ENCODE measurements at places on chromosomes 12 and 14.

DNA sequence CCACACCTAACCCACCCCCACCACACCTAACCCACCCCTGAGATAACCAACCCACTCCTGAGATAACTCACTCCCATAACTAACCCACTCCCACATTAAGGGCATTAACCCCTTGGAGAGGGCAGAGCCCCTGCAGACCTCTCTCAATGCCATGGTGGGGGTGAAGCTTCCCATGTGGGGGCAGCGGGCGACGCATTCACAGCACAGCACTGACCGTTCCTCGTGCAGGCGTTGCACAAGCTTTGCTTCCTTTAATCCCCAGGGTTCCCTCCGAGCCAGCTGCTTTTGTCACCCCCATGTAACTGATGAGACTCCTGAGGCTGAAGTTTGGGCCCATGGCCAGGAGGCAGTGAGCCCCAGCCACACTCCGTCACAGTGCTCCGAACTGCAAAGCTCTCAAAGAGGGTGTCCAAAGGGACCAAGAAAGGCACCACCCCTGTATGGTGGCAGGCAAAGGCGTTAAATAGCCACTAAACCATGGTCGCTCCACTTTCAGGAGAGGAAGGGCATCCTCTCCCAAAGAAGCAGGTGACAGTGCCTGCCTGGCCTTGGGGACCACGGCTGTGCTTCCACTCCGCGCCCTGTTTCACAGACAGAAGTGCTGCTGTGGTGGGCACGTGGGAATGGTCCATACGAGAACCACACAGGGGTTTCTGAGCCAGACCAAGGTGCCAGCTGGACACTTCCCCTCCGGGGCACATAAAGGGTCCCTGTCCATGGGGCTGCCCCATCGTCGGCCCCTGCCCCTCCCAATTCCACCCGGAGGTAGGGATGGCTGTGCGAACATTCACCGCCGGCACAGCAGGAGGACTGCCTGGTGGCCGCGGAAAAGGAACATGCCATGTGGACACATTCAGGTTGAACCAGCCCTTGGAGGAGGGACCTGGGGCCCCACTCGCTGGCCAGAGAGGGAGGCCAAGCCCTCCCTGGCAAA, 28.3 kb downstream of the GALNT9 start:
- DNase-seq = no peak

DNA sequence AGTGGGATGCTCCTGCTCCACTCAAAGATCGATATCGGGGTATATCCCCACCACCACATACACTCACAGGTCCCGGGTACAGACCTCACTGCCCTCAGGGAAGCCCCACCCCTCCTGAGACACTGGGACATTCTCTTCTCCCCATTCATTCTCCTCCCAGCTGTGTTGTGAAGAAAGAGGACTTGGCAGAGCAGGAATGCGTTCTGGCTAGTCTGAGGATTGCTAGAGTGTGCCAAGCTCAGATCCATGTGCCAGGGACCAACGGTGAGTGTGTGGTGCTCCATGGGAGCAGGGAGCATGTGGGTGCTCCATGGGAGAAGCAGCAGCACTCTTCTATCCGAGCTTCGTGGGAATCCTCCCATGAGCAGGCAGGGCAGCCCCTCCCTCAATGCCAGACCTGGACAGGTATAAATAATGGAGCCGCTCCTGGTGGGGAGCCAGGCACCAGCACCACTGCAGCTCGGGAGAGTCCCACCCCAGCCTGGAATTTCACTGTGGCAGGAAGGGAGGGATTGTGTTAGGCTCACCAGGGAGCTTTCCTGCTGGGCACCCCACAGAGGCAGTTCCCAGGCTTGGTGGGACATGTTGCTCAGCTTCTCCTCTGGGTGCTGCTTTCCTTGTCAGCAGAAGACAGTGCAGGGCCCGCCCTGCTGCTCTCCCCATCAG, 2.3 kb upstream of the KRT5 start:
- no peak for DNase-seq

DNA sequence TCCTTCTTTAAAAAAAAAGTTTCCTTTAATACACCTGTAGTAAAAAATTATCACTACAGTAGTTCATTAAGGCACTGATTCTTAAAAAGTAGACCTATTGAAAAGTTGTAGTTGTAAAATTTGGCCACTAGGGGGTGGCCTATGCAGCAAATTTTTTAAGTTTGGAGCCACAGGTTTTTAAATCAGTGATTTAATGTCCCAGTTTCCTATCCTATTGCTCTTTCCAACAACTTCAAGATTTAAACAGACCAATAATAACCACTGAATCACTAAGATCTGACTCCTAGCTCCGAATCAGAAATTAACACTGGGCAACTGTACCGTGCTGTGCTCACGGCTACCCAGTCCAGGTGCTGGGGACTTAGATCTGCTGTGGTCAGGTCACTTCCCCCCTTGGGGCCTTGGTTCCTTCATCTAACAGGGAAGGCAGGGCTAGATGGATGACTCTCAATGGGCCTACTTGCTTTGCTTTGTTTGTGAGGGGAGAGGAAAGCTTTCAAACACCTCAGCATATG, 279.3 kb downstream of the MED13L start:
- no peak for DNase-seq

GRCh38 chr14:20446889-20447288, 7.7 kb downstream of the OSGEP start:
- DNase-seq = no peak

DNA sequence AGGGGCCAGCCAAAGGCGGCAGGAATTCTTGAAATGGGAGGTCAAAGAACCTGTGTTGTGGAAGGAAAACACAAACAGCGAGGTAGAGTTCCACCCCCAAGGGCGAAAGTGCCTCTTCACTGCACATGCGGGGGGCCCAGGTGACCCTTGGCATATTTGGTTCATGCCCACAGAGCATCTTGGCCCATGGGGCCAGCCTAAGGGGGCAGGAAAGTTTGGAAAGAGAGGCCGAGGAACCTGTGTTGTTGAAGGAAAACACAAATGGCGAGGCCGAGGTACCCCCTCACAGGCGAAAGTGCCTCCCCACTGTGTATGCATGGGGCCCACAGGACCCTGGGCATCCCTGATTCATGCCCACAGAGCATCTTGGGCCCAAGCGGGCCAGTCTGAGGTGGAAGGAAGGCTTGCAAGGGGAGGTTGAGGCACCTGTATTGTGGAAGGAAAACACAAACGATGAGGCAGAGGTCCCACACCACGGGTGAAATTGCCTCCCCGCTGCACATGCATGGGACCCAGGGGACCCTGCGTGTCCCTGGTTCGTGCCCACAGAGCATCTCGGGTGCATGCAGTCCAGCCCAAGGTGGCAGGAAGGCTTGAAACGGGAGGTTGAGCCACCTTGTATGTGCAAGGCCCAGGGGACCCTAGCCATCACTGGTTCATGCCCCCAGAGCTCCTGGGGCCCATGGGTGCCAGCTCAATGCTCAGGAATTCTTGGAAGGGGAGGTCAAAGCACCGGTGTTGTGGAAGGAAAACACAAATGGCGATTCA, 384.1 kb downstream of the ALG10 start:
- DNase-seq = no peak

DNA sequence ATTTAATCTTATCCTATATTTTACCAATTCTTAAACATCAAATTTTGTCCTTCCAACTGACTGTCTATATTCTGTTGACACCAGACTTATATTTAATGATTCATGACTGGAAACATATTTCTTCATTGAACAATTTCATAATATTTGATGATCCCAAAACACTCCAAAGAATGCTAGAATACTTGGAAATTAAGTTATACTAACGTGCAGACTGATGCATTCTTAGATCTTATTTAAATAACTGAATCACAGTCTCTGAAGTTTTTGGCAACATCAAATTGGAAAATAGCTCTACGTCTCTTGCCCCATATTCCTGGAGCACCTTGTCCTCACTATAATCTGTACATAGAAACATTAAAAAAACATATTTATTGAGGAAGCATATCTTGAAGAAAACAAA, 127.4 kb downstream of the HMGA2 start:
- no peak for DNase-seq

DNA sequence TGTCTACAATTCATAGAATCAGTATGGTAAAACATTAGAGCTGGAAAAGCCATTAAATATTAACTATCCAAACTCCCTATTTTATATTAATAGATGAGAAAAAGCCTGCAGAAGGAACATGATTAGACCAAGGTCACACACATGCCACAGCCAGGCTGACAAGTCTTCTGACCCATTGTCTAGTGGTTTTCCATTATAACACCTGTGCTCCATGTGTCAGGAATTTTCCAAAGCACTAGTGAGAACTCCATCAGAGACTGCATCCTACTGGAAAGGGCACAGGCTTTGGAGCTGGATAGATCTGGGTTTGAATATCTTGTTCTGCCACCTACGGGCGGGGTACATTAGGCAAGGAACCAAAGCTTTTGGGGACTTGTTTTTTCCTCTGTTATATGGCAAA, 325.5 kb downstream of the RAD51B start:
- DNase-seq = no peak

DNA sequence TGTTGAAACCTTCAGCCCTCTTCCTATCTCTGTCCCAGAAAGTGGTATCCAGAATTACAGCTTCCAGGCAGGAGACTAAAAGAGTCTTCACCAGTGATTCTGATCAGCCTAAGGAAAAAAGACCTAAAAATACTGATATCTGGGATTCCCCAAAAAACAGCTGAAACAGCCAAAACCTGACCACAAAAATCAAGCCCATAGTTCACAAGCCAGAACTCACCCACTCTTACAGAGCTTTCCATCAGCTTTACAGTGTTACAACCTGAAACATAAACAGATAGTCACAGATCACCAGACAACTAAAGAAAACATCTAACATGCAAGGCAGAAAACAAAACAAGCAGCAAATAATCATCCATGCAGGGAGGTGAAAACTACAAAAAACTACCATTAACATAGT, 26.0 kb upstream of the TSPAN8 start:
- DNase-seq = no peak

GRCh38 chr12:14473707-14474287, 93.9 kb downstream of the PLBD1 start:
- no peak for DNase-seq

DNA sequence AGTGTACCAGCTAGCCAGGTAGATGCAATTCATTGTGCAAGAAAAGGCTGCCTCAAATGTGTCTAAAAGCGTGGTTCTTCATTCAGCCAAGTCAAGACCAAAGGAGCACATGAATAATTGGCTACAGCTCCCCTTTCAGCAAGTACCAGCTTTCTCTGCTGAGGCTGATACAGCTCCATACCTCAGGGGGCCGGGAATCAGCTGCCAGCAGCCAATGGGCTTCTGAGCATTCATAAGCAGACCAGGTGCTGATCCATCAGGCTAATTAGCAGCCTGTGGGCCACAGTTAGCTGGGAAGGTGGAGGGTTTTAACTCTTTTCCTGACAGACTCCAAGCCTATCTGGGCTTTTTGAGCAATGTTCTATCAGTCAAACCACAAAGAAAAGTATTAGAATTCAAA, 264.7 kb downstream of the APAF1 start:
- DNase-seq = no peak

DNA sequence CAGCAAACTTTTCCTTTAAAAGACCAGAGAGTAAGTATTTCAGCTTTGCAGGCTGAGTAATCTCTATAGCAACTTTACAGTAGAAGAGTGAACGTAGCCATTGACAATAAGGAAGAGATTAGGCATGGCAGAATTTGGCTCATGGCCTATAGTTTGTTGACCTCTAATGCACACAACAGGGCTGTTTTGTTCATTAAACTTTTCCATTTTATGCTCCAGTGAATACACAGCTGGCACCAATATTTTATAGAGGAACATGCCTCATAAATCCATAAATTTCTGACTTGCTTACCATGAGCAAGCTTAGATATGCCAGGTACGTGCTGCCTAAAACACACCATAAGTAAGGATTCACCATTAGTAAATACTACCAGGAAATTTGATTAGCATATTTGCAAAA, 609.0 kb upstream of the STXBP6 start:
- no peak for DNase-seq

- DNase-seq = no peak
These were observed 132.7 kb upstream of the USP15 start for GRCh38 chr12:62127516-62127915.

DNA sequence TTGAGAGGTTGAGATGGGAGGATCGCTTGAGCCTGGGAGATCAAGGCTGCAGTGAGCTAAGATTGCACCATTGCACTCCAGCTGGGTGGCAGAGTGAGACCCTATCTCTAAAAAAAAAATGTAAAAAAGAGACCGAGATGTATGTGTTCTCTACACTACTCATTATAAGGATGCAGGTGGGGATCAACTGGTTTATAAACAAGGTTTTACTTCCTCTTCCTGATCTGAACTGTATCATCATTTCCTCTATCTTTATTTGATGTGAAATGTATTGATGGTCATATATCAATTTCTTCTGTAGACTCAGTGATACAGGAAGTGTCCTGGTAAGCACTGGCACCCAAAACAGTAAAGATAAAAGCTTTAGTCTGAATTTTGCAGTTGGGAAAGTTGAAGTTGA, 20.1 kb upstream of the USP44 start:
- no peak for DNase-seq

DNA sequence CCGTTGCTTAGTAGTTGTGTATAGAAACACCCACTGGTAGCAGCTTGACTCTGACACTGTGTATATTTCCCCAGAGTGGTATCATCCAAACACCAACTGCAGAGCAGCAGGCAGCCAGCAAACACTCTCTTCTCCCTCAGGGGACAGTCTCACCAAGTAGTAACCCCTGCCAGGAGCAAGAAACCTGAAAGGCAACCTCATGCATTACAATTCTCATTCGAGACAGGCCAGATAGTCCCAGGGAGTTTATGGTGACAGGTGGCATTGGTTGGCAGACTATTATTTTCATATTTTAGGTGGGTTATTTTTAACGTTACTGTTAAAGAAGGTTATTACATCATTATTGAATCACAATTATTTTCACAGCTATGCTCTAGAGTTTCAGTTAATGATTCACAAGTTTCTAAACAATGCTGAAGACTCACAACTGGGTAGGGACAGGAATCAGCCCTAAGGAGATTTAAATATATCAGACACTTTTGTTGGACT, 222.8 kb downstream of the EGLN3 start:
- no peak for DNase-seq

DNA sequence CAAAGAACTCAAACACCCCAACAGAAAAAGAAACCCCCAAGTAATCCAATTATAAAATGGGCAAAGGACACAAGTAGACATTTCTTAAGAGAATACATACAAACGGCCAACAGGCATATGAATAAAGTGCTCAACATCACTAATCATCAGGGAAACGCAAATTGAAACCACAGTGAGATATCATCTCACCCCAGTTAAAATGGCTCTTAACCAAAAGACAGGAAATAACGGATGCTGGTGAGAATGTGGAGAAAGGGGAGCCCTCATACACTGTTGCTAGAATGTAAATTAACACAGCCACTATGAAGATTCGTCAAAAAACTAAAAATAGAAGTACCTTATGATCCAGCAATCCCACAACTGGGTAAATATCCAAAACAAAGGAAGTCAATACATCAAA, 52.4 kb downstream of the CLMN start:
- no peak for DNase-seq

- DNase-seq = no peak
These were observed 941 bp downstream of the ZDHHC17 start for GRCh38 chr12:76764856-76765255.

DNA sequence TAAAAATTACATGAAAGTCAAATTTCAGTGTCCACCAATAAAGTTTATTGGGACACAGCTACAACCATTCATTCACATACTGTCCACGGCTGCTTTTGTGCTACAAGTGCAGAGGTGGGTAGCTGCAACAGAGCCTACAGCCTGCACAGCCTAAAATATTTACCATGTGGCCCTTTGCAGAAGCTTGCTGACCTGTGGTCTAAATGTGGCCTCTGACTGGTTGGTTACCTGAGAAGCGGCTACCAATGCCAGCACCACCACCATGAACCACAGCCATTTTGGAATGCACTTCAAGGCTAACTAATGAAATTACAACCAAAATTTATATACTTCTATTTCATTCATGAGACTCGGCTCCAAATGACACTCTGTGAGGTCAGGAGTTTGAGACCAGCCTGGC, 58.6 kb downstream of the NT5DC3 start:
- no peak for DNase-seq

- no peak for DNase-seq
These were observed 53.1 kb downstream of the CNTN1 start for GRCh38 chr12:40745386-40745785.
